ENCODE measurements at places on chromosomes 7 and 10.

- peak; percentile 39 for DNase-seq
Observed at GRCh38 chr10:46544989-46545791, 11.3 kb downstream of the GPRIN2 start.

- DNase-seq: no peak
Observed at GRCh38 chr7:22394739-22395138, 37.8 kb upstream of the RAPGEF5 start.

DNA sequence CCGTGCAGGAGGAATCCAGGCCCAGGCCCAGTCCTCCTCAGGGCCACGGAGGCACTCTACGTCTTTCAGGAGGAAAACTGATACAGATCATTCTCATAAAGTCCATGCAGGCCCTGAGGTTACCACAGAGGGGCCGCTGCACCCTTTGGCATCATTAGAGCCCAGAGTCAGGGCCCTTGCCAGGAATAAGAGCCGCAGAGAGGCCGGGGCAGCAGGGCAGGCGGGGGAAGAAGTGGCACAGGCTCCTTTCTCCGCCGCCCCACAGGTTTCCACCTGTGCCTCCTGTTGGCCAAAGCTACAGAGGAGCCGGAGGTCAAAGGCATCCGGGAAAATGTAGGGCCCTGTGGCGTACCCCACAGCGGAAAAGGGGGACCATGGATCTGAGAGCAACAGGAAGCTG is 366.6 kb upstream of the SHH start:
- DNase-seq: no peak

DNA sequence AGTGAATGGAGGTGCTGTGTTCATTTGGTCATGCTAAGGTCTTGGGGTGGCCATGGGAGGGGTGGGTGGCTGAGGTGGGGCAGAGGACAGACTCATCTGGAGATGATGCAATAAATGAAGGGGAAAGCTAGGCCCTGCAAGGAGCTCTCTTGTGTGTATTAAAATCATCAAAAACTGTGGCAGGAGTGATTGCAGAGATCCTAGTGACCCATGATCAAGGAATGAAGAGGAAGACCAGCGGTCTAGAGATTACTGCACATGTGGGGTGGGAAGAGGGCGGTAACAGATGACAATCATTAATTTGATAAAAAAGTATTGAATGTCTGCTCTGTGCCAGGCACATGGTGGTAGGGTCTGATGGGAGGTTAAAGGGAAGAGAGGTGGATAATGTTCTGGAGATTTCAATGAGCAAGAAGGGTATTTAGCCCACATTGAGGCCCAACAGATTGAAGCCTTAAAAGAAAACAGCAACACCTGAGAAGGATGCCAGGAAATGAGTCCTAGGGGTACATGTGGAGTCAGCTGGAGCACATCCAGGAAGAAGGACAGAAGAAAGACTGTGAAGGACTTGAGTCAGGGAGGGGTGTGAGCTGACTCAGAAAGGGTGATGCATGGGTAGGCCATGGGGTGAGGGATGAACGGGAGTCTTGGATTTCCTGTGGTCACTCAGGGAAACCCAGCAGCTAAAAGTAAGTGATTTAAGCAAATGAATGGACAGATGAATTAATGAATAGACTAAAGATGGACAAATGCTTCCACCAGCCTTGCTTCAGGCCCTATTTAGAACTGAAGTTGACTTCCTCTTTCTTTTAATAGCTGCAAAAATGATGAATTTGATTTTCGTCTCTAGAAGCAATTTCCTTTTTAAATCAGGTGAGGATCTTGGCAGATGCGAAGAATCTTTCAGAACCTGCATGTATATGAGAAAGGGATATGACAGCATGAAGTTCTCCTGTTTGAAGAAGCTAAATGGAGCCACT is 83.1 kb upstream of the IGFBP3 start:
- DNase-seq: peak; percentile 93

DNA sequence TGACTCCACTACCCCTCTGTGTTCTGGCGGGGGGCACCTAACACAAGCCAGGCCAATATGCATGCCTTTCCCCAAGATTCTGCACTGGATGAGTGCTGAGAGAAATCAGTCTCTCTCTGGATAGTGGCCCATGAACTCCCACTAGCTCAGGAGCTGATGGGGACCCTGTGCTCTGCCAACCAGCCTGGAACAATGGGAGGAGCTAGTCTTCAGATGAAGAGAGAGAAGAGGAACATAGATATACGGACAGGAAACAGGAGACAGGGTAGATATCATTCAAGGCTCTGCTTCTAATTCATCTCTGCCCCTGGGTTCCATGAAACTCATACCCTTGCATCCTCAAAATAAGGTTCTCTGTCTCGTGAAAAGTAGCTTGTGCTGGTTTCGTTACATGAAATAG is 27.9 kb upstream of the PLXNA4 start:
- DNase-seq: no peak

DNA sequence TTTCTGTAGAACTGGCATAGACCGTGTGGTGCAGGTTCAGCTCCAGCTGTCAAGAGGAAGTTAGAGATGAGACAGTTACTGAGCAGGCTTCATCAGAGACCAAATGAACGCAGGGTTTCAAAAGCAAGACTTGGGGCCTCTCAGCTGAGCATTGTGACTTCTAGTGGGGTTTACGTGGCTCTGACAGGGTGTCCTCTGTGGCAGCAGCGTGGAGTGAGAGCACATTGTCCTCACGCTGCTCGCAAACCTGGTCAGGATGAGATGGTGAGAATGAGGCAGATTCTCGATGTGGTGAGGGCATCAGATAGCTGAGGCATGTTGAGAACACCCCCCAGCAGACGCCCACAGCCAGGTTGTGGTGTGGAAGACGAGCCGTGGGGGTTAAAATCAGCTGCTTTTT is 126.0 kb downstream of the DNAJB6 start:
- DNase-seq: no peak

All from HCEC 1CT (cell line).